ENCODE measurements at places on chromosomes 7 and 10.

DNA sequence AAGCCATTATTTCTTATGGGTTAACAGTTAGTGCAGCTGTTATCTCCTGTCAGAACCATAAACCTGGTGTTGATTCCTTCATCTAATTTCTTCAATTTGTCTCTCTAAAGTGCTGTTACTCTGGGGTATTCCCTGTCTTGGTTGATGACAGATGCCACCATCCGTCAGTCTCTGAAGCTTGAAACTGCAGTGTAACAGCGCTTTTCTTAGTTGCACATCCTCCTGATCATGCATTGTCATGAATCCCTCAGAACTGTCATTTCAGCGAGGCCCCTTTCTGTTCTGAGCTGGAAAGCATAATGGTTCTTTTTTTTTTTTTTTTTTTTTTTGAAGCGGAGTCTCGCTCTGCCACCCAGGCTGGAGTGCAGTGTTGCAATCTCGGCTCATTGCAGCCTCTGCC is 193.9 kb downstream of the SDK1 start:
- DNase-seq: no peak

DNA sequence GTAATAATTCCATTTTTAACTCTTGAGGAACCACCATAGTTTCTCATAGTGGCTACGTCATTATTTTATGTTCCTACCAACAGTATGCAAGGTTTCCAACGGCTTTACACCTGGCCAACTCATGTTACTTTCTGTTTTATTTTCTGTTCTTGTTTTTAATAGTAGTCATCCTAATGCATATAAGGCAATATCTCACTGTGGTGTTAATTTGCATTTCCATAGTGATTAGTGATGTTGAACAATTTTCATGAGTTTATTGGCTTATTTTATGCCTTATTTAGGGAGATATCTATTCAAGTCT is 465.5 kb upstream of the KLF6 start:
- no peak for DNase-seq

DNA sequence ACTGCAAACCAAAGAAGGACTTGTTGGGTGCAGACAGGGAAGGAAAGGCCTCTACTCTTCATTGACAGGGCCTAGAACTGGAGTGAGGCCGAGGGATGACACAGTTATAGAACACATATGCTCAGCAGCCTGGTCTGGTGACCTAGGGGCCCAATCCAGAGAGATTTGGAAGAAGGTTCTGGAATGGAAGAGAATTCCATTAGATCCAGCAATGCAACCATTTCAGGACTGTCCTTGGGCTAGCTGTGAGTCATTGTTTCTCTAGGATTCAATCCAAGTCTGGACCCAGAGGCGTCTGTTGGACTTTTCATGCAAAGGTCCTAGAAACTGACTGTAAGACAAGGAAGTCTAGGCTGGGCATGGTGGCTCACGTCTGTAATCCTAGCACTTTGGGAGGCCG is 59.2 kb downstream of the WIPF3 start:
- DNase-seq: peak; percentile 18

- DNase-seq: no peak
Observed at GRCh38 chr10:74650613-74651012, 175.8 kb upstream of the KAT6B start.

GRCh38 chr7:88985295-88985694 is 189.8 kb upstream of the TEX47 start:
- no peak for DNase-seq

DNA sequence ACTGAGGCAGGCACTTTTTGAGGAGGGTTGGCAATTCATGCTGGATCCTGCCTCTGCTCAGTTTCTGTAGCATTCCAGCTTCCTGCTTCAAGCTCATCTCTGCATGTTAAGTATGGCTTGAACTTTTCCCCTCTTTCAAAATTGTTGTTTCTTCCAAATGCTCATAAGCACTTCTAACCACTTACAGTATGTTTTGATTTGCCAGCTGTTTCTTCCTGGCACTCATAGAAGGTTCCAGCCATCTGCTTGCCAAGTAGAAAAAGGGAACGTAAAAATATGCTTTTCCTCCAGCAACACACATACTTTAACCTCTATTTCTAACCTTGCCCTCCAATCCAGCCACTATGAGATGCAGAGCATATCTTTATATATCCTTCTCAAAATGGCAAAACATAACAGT is 692.6 kb upstream of the COBL start:
- DNase-seq: no peak

- DNase-seq: no peak
Observed at GRCh38 chr7:134029-134428, 58.3 kb upstream of the FAM20C start.

DNA sequence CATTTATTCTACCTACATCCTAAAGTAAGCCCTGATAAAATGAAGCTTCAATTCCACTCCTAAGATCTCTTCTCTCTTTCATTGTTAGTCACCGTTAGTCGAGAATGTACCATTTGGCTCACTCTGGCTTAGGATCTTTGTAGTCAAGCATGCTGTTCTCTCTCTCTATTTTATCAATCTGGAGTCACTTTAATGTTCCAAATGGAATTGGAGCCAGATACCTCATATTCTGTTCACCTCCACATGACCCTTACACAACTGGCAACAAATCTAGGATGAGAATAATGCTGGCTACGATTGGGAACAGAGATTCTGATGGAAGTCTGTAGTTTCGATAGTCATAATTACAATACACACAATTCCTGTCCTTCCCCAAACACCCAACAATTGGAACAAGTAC is 213.7 kb downstream of the TWIST1 start:
- no peak for DNase-seq
